ENCODE measurements at places on chromosomes 1 and 21.

DNA sequence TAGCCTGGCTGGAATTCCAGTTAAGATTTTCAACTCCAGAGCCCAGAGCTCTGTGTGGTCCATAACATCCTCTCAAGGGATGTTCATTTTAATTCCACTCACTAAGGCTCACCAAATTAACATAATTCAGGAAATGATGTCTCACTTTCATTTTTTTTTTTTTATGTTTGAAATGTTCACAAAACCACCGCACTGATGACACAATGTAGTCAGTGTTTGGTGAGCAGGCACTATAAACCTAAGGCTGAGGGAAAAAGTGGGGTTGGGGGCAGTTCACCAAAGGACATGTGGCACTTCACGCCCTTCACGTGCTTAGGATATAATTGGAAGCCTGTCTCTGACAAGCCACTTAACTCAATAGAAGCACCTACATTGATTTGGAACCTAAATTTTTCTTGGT is 177.3 kb upstream of the CAMK1G start:
- DNase-seq, result no peak

DNA sequence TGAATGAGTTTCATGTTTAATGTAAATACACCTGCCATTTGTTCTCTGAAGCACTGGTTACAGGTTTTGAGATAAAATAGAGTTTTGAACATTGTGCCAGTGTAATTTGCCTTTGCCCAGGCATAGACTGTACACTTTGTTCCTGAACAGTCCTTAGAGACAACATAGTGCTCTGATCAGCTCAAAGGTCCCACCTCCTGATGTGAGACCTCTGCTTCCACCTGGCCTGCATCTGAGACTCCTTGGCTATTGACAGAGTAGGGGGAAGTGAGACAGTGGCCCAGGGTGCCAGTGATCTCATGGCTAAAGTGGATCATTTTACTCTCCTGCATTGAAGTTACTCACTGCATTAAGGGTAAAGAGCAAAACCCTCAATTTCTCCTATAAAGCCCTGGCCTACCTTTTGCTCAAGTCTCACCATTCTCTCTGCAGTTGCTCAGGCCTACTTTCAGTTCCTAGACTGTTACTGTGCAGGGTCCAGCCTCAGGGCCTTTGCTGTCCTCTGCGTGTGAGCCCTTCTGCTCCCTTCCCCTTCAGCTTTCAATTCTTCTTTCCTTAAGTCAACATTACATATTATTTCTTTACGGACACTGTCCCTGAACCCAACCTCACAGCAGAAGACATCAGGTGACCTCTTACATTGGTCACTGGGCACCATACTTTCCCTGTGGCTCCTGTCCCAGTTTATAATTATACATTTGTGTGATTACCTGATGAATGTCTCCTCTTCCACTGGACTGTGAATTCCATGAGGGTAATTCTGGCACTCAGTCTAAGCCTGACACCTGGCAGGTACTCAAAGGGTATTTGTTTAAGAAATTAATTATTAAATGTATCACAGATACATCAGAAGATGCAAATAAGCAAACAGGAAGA is 142.9 kb downstream of the ROR1 start:
- no peak for DNase-seq

DNA sequence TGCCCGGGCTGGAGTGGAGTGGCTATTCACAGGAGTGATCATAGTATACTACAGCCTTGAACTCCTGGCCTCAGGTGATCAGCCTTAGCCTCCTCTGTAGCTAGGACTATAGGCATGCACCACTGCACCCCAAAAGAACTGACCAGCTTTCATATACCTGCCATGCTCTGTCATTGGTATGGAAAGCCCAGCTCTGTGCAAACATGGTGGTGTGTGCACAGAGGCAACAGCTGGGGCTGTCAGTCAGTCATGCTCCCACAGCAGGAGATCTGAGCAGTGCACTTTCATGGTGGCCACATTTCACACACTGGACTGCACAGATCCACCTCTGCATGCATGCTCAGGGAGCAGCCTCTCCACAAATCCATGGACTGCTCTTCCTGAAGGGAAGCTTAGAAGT is 8.8 kb upstream of the JAK1 start:
- DNase-seq, result no peak

- no peak for DNase-seq
These were observed 34.8 kb downstream of the SNAP47 start for GRCh38 chr1:227769936-227770494.

GRCh38 chr1:46809904-46810303 is 11.1 kb downstream of the CYP4B1 start:
- no peak for DNase-seq

- DNase-seq, result no peak
These were observed 502.3 kb downstream of the NUF2 start for GRCh38 chr1:163824006-163824405.

- DNase-seq, result no peak
These were observed 1.3 kb downstream of the NEK7 start for GRCh38 chr1:198157847-198158725.

DNA sequence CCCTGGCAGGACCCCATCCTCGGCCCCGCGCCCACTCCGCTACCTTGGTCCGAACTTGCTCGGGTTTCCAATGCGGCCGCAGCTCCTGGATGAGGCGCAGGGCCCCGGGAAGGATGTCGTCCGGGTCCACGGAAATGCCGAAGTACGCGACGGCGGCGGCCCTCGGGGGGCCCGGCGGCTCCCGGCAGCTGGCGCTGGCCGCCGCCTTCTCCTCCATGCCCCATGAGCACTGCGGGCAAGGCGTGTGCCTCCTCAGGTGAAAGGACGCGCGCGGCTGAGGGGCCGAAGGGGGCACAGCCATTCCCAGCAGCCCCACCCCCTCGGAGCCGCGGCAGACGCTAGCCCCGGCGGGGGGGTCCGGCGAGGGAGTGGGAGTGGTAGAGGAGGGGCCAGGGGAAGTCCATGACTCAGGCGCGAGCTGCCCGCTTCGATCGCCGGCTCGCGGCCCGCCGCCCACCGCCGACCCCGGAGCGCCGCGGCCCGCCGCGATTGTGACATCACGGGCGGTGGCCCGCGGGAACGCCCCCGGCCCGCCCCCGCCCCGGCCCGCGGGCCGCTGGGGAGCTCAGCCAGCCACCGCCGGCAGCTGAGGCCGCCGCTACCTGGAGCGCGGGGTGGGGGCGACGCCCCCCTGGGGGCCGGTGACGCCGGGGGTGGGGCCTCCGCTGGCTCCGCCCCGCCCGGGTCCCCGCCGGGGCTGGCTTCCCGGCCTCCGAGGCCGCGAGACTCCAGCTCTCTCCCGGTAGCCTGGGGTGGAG is at the start of gene ETNK2:
Gene ETNK2 (minus strand): TSS at position 493 of the 758 bp plus-strand sequence. CDS start 192 bp downstream, at position 301.
- no peak for DNase-seq

- no peak for DNase-seq
These were observed 1.1 kb upstream of the OR14I1 start for GRCh38 chr1:248703674-248704073.

GRCh38 chr1:6385488-6386191 is 7.9 kb downstream of the ACOT7 start:
- no peak for DNase-seq

DNA sequence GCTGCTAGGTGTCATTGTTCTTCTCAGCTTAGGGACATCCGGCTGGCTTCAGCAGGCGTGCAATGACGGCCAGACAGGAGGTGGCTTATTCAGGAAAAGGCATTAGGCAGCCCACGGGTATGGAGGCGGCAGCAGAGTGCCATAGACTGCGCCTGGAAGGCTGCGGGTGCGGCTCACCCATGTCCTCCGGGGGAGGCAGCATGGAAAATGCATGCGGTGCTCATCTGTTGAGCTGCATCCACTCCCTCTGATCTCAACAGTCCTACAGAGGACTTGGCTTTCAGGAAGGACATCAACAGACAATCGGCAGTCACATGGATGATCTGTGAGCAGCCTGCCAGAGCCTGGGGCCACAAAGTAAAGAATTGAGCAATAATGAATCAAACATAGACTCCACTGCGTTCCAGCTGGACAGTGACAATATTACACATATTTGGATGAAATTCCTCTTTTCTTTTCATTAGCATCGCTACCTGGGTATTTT is 42.9 kb downstream of the UMODL1 start:
- DNase-seq, result no peak

GRCh38 chr1:156075162-156075561 is 7.1 kb downstream of the MEX3A start:
- DNase-seq, result no peak
